GM23338 (cell line): ENCODE measurements at places on chromosomes 1 and 21.

GRCh38 chr1:58905628-58906221 lies 121.9 kb upstream of the JUN start:
- H3K36me3 ChIP-seq = no peaks in the 10 kb centered on the region
- 0 out of 2 replicates have a peak, but pooled peaks cover 4% of the 10 kb centered on the region for H3K4me1 ChIP-seq
- peaks cover 8% of the 10 kb centered on the region; the same call in 1 of the 2 replicates for H3K27me3 ChIP-seq

DNA sequence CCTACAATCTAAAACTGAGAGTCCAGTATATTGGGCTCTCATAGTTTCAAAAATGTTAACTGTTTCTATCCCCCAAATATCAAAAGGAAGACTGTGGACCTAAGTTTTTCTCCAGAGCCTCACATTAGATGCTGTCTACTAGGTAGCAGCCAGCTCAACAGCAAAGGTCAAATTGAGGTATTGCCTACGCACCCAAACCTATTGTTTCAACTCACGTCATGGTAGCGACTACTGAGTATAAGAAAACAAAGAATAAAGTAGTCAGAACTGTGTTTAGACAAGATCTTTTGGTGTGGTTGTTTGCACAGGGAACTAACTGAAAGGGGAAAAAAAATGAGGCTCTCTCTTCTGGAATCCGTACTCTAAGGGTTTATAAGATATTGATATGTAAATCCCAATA lies 173.2 kb downstream of the LBR start:
- no peaks in the 10 kb centered on the region for H3K4me1 ChIP-seq
- no peak for DNase-seq
- H3K36me3 ChIP-seq = no peaks in the 10 kb centered on the region
- H3K27ac ChIP-seq = no peak overlapping the region

- H3K27ac ChIP-seq = no peak overlapping the region
- no peaks in the 10 kb centered on the region for H3K36me3 ChIP-seq
- no peaks in the 10 kb centered on the region for H3K27me3 ChIP-seq
- H3K4me3 ChIP-seq = no peak overlapping the region
Measured at GRCh38 chr1:2644591-2645101, 11.8 kb upstream of the MMEL1 start.

DNA sequence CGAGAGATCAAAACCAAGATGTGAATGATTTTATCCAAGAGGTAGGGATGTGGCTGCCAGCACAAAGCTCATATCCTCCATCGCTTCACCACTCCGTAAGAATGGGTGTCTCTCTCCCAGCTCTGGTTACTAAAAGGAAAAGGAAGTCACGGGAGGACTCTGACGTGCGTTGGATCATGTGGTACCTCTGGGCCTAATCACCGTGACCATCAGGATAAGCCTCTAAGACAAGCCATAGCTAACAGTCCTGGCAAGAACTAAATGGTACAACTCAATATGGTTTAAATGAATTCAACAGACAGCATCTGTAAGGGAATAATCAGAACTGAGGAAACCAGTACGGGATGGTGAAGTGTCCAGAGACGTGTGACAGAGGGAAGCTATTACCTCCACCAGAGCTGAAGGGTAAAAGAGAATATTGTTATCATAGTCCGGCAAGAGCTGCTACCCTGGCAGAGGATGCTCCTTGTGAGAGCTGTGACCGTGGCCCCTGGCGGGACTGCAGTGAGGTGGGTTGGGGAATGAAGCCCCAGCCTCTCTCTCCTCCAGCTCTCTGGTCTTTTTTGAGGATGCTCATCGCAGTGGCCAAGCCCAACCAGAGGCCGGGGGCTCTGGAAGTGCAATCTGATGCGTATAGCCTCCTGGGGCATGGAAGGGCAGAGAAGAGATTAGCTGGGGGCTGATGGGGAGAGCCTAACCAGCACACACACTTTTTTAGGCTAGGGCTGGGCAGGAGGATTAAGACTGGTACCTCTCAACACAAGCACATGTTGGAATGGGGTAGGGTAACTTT lies 54.2 kb downstream of the KIAA1614 start:
- no peak for DNase-seq
- no peaks in the 10 kb centered on the region for H3K4me1 ChIP-seq
- no peak overlapping the region for H3K4me3 ChIP-seq
- no peaks in the 10 kb centered on the region for H3K36me3 ChIP-seq
- H3K27me3 ChIP-seq = no peaks in the 10 kb centered on the region
- H3K27ac ChIP-seq = no peak overlapping the region

- H3K27me3 ChIP-seq = no peaks in the 10 kb centered on the region
- no peaks in the 10 kb centered on the region for H3K4me1 ChIP-seq
- DNase-seq = no peak
- no peak overlapping the region for H3K27ac ChIP-seq
- peaks cover 26% of the 10 kb centered on the region for H3K36me3 ChIP-seq
Measured at GRCh38 chr21:46304955-46305354, 18.7 kb downstream of the C21orf58 start.

DNA sequence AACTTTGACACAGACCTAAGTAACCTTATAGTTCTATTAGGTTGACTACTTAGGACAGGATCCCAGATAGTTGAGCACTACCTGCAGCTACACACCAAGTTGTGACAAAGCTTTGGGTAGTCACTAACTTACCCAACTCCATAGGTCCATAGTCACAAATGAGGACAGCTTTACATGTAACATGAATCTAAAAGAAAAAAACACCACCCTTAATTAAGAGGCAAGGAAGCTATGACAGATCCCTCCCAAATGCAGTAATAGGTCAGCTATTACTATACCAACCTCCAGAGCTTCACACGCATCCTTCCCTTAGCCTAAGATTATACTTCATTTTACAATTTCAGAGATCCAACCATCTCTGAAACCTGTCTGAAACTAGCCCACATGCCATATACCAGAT lies 12.7 kb upstream of the RAB42 start:
- DNase-seq = no peak
- peaks cover 39% of the 10 kb centered on the region for H3K36me3 ChIP-seq
- H3K27ac ChIP-seq = peak overlapping the region; percentile 92

DNA sequence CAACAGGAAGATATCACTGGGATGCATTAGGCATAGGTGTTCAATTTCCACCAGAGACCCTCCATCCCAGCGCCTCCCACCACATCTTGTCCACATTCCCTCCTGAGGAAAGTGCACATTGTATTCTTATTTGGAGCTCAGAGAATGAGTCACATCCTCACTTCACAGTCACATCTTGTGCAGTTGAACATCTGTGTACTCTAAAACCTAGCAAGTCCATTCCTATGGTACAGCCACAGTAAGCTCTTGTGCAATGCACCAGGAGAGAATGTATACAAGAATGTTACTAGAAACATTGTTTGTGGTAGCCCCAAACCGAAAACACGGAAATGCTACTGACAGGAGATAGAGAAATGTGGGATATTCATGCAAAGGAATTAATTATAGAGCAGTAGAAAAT lies 1.6 kb upstream of the KDF1 start:
- H3K27me3 ChIP-seq = no peaks in the 10 kb centered on the region
- H3K27ac ChIP-seq = no peak overlapping the region
- H3K4me1 ChIP-seq = peaks cover 25% of the 10 kb centered on the region; the same call in 1 of the 2 replicates
- no peak overlapping the region for H3K4me3 ChIP-seq
- DNase-seq = no peak
- no peaks in the 10 kb centered on the region; the same call in 1 of the 2 replicates for H3K36me3 ChIP-seq

DNA sequence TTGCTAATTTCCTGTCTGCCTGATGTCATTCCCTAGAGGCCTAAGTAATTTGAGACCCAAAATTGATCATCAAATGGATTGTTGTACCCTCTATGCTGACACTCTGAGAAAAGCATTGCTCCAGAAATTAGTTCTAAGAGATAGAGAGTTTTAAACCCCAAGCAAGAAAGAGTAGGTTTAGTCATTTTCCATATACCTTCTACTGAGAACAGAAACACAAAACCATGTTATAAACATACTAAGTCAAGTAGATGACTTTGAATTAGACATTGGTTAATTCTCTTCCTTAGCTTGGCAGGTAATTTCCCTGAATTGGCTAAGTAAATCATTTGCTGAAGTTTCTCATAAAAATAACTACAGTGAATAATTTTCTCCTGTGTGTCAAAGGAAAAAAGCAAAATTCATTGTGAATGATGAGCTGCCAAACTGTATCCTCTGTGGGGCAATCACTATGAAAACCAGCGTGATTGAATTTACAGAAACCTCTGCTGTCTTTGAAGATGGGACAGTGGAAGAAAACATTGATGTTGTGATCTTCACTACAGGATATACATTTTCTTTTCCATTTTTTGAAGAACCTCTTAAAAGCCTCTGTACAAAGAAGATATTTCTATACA lies 20.1 kb downstream of the FMO4 start:
- H3K36me3 ChIP-seq = no peaks in the 10 kb centered on the region
- no peaks in the 10 kb centered on the region for H3K4me1 ChIP-seq
- no peak for DNase-seq
- H3K27me3 ChIP-seq = no peaks in the 10 kb centered on the region

- DNase-seq = no peak
- H3K27ac ChIP-seq = no peak overlapping the region
- H3K36me3 ChIP-seq = no peaks in the 10 kb centered on the region
- no peaks in the 10 kb centered on the region for H3K27me3 ChIP-seq
- no peaks in the 10 kb centered on the region for H3K4me1 ChIP-seq
- H3K4me3 ChIP-seq = no peak overlapping the region
Measured at GRCh38 chr21:14076143-14076806, 134.5 kb downstream of the LIPI start.

DNA sequence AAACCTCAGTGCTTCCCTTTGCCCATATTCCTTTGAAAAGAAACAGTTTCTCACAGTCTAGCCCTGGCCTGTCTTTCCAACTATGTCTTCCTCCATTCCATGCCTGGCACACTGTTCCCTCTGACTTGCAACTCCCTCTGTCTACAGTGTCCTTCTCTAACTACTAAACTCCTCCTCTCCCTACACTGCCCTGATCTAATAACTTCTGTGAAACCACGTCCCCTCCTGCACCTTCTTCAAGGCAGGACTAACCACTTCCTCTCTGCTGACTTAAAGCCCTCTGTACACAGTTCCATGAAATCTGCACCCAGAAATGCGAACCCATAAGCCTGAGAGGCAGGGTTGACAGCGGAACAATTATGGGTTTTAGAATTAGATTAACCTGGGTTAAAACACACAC lies 62.2 kb upstream of the ATP1B1 start:
- no peak for DNase-seq
- no peaks in the 10 kb centered on the region for H3K27me3 ChIP-seq
- no peak overlapping the region for H3K4me3 ChIP-seq

DNA sequence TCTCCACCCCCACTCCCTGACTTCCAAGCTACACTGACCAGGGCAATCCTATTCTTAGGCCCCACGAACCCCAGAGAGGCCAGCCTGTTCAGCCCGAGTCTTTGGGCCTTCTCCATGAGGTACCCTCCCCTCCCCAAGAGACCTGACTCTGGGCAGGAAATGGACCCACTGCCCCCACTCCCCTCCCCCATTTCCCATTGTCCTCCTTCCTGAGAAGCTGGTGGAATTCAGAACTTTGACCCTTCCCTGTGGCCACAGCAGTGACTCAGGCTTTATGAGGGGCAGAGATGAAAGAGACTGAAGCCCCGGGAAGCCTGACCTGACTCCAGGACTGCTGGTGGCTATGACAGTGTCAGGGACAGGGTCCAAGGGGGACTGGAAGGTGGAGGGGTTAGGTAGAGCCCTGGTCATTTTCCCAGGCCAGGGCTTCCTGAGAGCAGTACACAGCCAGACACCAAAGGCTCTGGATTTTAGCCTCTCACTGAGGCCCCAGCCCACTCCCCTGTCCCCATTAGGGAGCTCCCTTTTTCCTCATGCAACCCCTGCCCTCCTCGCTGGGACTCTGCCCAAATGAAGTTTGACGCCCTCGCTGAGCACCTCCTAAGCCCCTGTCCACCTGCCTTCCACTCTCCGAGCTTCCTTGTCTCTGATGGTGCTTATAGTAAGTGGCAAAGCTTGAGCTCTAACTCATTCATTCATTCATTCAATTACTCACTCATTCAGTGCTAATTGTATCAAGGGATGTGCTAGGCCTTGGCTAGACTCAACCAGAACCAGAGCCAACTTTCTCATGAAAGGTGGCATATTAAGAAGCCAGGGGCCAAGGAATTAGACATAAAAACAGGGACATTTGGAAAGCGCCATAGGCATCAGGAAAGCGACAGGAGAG lies 3.0 kb downstream of the CRYBG2 start:
- no peak overlapping the region for H3K4me3 ChIP-seq
- H3K27ac ChIP-seq = peak overlapping the region; percentile 82
- DNase-seq = peak; percentile 38
- H3K27me3 ChIP-seq = no peaks in the 10 kb centered on the region
- no peaks in the 10 kb centered on the region for H3K36me3 ChIP-seq

DNA sequence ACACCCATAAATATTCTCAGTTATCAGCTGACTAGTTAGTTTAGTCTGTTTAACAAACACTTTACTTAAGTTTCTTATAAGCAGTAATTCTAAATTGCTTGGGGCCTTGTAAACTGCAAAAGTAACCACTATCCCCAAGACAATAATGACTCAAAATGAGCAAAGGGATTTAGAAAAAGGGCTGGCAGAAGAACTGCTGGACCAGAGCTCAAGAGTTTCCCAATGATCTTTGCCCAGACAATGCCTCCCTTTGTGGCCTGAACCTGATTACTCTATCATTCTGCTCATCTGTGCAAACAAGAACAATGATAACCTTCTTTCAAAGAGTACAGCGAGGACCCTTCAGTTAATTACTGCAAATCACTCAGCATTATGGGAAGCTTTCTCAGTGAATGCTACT lies 123.5 kb downstream of the TIAM1 start:
- H3K36me3 ChIP-seq = no peaks in the 10 kb centered on the region
- H3K27me3 ChIP-seq = no peaks in the 10 kb centered on the region
- no peak overlapping the region for H3K4me3 ChIP-seq

- H3K4me3 ChIP-seq = no peak overlapping the region
- peak; percentile 9 for DNase-seq
- no peaks in the 10 kb centered on the region for H3K27me3 ChIP-seq
- H3K36me3 ChIP-seq = peaks cover 16% of the 10 kb centered on the region; the same call in 1 of the 2 replicates
Measured at GRCh38 chr1:100213141-100213540, 35.1 kb upstream of the LRRC39 start.

DNA sequence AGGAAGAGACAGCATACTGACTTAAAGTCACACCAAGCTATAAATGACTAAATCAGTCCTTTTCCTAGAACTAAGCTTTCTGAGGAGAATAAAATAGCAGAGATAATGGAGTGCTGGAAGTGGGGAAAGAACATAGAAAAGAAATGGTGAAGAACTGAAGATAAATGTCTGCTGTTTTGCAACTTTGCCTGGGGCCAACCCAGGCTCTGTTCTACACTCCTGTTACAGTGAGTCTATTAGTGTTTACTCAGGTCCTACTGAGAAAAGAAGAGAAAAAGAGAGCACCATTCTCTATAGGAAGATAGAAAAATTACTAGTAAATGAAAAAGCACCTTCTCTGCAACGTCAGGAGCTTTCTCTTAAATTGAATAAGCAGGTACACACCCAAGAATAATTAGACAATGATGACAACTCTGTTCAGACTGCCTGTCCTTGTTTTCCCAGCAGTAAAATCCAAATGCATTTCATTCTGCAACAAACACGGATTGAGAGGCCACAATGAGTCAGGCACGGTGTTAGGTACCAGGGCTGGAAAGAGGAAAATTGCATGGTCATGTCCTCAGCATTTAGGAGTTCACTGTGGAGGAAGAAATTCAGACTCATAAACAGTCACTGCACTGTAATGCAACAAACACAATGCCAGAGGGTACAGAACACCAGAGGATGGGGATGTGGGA lies 139.4 kb upstream of the CAMK1G start:
- H3K27me3 ChIP-seq = no peaks in the 10 kb centered on the region
- DNase-seq = no peak
- no peak overlapping the region for H3K4me3 ChIP-seq
- peaks cover 6% of the 10 kb centered on the region; the same call in 1 of the 2 replicates for H3K4me1 ChIP-seq
- H3K27ac ChIP-seq = no peak overlapping the region
- H3K36me3 ChIP-seq = peaks cover 4% of the 10 kb centered on the region; the same call in 1 of the 2 replicates
